AG08395 (cell line): ENCODE measurements at places on chromosomes 6 and 20.

GRCh38 chr20:35012227-35013069, 56.8 kb downstream of the MYH7B start:
- no peak for DNase-seq

- DNase-seq = no peak
These were observed 332.9 kb downstream of the CDKAL1 start for GRCh38 chr6:20866935-20867703.

GRCh38 chr6:95923518-95923917, 92.3 kb upstream of the FUT9 start:
- DNase-seq = no peak

DNA sequence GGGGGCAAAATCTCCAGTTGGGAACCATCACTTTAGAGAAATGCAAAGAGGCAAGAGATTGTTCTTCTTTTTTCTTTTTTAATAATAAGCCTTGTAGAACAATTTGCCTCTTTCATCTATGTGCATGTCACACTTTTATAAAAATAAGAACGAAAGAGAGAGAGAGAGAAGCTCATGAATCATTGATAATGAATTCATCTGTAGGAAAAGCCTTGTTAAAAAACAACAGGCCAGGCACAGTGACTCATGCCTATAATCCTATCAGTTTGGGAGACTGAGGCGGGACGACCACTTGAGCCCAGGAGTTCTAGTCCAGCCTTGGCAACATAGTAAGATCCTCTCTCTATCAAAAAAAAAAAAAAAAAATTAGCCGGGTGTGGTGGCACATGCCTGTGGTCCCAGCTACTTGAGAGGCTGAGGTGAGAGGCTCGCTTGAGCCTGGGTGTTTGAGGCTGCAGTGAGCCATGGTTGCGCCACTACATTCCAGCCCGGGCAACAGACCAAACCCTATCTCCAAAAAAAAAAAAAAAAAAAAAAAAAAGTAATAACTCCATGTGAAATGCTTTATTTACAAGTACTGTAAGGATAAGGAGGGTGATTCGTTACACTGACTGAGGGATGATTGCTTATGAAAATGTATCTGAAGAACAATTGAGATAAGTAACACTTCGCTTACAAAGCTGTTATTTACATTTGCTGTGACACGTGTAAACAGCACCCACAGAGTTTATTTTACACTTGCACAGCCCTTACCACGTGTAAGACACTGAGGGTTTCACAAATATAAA, 6.0 kb downstream of the CCN5 start:
- peak; percentile 51 for DNase-seq

DNA sequence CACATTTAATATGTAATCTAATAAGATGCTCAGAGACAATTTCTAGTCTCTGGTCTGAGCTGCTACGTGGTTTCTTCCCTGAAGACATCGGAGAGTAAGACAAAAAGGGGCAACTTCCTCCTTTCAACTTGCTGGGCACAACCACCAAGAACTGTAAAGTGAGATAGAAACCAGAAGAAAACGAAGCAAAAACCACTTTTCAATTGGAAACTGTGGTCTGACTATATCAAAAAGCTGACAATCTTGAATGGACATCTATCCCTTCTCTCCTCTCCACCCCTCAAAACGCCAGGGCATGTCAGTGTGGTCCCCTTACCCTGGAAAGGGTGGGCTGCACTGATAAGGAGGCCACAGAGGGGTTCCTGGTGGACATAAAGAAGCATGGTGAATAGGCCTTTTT, 269.1 kb downstream of the CD83 start:
- DNase-seq = no peak
